ENCODE measurements at places on chromosomes 3 and 15.
A peak's percentile ranks its signal among the peaks of the same experiment; 100 is the strongest.

DNA sequence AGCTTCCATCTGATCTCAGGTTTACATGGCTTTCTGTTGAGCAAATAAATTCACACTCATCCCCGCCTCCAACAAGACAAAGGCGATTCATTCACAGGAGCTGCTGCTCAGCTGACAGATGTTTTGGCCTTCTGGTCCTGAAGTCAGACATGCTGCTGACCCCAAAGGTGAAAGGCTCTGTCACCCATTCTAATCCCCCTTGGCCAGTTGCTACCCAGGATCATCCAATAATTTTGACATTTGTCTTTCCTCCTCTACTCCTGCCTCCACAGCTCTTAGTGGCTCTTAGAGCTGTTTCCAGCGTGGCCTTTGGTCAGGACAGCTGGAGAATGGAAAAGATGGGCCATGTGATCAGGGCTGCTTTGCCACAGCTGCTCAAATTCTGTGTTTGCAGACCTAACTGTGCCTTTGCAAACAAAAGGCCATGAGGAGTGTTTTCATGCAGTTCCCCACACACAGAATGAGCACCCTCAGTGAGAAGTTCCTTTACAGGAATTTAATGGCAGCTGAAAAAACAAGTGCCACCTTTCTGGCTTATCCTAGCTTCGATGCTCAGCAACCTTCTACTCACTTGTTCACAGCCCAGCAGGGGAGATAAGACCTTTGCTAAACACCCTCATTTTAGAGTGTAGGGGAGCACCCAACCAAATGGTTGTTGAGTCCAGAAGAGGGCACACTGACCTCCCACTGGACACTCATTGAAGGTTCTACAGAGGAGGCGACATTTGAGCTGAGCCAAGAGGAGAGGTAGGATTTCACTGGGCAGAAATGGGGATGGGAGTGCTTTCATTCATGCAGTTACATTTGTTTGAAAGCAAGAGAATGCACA is 39.0 kb downstream of the CYP19A1 start:
- DNase-seq: no peak

DNA sequence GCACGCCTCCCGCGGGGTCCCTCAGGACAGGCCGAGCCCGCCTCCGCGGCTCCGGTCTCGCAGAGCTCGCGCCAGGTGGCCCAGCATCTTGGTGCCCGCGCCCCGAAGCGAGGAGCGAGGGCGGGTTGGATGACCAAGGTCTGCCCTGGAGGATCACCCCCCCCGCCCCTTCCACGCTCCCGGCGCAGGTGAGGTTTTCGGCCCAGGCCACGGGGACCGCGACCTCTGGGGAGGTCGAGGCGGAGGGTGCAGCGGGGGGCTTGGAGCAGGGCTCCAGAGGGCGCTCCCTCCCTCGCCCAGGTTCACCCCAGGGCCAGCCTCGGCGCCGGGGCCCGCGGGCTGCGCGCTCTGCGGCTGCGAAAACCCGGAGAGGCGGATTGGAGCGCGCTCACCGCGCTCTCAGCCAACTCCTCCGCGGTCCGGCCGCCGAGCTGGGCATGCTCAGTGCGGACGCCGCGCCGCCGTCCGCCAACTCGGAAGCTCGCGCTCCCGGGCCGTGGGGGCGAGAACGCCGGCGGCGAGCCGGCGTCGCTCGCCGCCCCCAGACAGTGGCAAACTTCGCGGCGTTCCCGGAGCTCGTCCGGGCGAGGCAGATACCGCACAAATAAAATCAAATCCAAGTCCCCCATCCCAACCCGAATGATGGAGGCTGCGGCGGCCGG is at the start of gene MED12L:
Gene MED12L, plus strand, starts transcription at position 438 of the 662 bp plus-strand sequence. CDS start 1,263 bp downstream, outside the sequence.
- DNase-seq: peak; percentile 77

DNA sequence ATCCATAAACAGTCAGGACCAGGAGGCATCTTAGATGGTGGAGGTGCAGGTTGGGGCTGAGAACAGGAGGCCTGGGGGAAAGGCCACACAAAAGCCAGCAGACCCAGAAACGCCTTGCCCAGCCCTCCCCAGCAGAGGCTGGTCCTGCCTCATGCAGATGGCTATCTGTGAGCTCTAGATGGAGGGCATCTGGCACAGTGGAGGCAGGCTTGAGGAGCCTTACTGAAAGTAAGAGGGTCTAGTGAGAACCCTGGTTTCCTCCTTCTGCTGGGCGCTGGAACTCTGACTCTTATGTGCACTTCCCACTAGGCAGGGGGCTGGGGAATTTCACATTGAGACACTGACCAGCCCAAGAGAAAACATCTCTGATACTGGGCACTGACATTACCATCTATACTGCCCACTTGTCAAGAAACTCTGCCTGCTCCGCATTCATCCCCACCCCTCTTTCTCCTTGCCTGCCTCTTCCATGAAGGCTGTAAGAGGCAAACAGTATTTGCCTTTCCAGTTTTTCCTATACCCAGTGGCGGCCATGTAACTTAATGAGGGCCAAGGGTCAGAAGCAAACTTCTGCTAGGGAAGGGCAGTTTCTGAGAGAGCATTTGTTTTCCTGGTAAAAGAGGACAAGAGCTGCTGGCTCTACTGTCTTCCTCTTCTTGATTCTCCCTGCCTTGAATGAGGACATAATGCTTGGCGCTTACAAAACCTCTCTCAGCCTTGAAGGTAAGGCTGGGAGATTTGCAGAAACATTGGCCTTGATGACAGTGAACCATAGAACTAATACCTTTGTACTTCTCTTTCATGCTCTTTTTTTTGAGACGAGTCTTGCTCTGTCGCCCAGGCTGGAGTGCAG is 4.4 kb upstream of the SCN5A start:
- no peak for DNase-seq

GRCh38 chr3:81390796-81391195 is 370.6 kb downstream of the GBE1 start:
- DNase-seq: no peak
